Glutamatergic neuron (in vitro differentiated cells): ENCODE measurements at places on chromosomes 16 and 17. TPM values are rescaled to one million over a fixed set of nuclear protein-coding genes. Genes with fewer than 3 reads are reported as not detected.
A peak's percentile ranks its signal among the peaks of the same experiment; 100 is the strongest.

The TBC1D3I gene
- total RNA-seq: 3.0 TPM

The UTS2R gene
- total RNA-seq: 7.2 TPM

The CLDN7 gene
- total RNA-seq: 0.44 TPM

DNA sequence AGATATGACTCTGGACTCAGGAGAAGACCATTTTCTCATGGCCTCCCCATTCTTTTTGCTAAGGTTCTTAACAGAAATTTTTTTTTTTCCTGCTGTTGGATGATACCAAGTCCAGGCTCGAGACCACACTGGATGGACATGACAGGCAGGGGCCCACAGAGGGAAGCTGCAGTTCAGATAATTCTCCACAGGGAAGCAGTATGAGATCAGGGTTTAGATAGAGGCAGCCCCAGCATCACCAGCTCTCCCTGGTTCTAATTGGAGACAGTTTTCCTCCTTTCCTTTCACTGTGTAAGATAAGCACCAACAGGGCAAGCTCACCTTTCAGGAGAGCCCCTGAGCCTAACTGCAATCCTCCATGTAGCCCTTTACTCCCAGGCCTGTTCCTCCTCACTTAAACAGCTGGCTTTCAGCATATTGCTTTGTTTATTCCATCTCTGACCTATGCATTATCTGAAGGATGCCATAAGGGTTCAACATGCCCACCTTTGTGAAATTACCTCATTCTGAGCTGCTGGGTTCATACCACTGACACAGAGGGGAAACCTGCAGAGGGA, 108.1 kb downstream of the SNX11 start:
- H3K4me3 ChIP-seq: no peak overlapping the region
- H3K36me3 ChIP-seq: no peaks in the 10 kb centered on the region
- no peak overlapping the region for H3K27ac ChIP-seq
- DNase-seq: peak; percentile 55
- H3K4me1 ChIP-seq: peaks cover 7% of the 10 kb centered on the region

DNA sequence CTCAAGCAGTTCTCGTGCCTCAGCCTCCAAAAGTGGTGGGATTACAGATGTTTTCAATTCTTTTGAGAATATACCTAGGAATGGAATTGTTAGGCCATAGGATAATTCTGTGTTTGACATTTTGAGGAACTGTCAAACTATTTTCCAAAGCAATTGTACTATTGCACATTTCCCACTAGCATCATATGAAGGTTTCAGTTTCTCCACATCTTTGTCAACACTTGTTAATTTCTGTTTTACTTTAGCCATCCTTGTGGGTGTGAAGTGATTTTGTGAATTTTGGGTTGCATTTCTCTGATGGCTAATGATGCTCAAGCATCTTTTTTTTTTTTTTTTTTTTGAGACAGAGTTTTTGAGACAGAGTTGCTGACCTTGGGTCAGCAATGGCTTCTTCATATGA, 6.2 kb downstream of the NT5M start:
- no peaks in the 10 kb centered on the region for H3K36me3 ChIP-seq
- H3K4me3 ChIP-seq: no peak overlapping the region
- no peak overlapping the region for H3K27ac ChIP-seq
